Fibroblast of skin of right biceps (primary cell): ENCODE measurements at places on chromosomes 4 and X.

DNA sequence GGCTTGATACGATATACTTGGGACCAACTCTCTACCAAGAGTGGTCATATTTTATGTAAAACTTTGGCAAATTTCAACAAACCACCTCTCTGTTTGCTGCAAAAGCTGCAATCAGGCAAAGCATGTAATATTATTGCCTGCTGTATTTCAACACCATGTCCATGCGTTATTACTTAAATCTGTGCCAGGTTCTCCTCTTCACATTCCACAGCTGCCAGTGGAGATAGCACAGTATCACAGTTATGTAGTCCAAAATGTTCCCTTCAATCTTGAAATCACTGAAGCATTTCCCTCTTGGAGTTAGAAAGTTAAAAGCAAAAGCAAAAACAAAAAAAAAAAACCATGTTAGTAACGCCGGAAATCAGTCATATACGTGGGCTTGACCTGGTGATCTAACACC, 396.7 kb upstream of the MAGEC2 start:
- DNase-seq: no peak

- DNase-seq: no peak
Measured at GRCh38 chr4:185566425-185566824, 31.1 kb upstream of the PDLIM3 start.

- no peak for DNase-seq
Measured at GRCh38 chr4:121030711-121031110, 41.6 kb downstream of the NDNF start.

DNA sequence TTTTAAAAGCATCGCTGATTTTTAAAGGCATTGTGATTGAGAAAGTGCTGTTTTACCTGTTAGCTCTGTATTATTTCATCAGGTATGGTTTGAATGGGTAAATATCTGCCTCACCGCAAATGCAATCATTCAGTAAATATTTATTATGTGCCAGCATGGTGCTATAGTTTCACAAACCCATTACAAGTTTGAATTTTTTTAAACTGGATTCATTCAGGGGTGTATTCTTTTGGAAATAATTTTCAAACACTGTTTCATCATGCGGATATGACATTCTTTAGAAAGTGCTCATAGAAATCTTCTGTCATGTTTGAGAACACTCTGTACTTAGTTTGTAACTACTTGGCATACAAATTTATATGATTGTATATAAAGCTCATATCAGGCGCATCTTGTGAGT, 37.2 kb downstream of the LIMCH1 start:
- no peak for DNase-seq

DNA sequence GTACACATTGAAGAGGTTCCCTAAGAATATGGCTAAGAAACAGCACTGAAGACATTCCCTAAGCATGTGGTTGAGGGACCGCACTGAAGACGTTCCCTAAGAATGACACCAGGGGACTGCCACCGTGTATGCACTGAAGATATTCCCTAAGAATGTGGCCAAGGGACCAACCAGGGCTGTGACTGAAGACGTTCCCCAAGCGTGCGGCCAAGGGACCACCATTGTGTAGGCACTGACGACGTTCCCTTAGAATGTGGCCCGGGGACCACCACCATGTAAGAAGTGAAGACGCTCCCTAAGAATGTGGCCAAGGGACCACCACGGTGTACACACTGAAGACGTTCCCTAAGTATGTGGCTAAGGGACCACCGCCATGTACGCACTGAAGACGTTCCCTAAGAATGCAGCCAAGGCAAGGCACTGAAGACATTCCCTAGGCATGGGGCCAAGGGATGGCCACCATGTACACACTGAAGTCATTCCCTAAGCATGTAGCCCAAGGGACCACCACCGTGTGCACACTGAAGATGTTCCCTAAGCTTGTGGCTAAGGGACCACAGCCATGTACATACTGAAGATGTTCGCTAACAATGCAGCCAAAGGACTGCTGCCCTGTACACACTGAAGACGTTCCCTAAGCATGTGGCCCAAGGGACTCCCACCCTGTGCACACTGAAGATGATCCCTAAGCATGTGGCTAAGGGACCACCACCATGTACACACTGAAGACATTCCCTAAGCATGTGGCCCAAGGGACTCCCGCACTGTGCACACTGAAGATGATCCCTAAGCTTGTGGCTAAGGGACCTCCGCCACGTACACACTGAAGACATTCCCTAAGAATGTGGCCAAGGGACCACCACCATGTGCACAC, 22.0 kb downstream of the DHRSX start:
- DNase-seq: peak; percentile 44

DNA sequence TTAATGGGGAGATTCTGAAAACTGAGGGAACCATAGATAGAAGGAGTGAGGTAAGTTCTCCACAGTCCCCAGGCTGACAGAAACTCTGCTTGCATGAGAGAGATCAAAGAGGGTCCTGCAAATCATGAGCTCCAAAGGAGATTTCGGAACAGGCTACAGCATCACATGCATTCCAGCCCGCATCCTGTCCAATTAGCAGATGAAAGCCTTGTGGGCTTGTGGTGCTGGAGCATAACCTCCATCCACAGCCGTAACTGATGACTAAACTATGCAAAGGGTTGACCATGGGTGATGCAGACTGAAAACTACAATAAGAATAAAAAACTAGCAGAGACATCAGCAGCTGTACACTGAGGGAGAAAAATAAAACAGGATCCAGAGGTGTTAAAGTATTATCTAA, 654.5 kb downstream of the TLL1 start:
- DNase-seq: peak; percentile 57

DNA sequence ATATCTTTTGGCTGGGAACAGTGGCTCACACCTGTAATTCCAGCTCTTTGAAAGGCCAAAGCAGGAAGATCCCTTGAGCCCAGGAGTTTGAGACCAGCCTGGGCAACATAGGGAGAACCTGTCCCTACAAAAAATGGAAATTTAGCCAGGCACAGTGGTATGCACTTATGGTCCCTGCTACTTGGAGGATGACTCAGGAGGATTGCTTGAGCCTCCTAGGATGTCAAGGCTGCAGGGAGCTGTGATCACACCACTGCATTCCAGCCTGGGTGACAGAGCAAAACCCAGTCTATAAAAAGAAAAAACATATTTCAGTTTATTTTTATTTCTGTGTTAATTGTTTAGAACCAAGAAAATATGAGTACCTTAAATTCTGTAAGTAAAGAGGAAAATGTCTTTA, 123.7 kb downstream of the CBR4 start:
- DNase-seq: peak; percentile 88

DNA sequence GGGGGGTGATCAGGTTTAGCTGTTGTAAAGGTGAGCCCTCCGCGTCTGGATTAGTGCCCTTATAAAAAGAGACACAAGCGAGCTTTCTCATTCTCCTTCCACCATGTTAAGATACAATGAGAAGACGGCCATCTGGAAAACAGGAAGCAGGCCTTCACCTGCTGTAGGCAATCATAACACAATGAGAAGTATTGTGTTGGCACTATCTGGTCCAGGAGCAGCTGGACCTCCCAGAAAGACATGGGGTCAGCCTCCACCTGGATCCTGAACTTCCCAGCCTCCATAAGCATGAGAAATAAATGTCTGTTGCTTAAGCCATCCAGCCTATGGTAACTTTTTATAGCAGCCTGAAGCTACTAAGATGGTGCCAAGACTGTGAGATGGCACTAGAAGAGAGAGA, 8.6 kb upstream of the SMIM20 start:
- no peak for DNase-seq

DNA sequence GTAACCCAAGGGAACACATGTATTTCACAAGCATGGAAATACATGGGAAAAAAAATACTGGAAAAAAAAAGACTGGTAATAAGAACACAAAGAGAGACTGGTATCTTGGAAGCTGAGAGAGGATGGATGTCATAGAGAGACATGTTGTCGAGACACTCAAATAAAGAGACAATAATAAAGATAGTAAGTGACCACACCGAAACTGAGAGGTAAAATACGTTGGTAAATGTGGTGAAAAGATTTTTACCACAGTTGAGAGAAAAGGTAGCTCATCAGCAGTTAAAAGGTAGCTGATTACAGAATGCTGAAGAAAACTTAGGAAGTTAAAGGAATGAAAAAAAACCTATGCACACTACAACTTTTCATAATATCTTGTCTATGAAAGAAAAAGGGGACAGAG, 81.1 kb downstream of the ARAP2 start:
- no peak for DNase-seq

- DNase-seq: no peak
Measured at GRCh38 chr4:79574741-79575451, 166.9 kb upstream of the GK2 start.

- DNase-seq: no peak
Measured at GRCh38 chrX:44817029-44817428, 26.8 kb upstream of the DUSP21 start.

DNA sequence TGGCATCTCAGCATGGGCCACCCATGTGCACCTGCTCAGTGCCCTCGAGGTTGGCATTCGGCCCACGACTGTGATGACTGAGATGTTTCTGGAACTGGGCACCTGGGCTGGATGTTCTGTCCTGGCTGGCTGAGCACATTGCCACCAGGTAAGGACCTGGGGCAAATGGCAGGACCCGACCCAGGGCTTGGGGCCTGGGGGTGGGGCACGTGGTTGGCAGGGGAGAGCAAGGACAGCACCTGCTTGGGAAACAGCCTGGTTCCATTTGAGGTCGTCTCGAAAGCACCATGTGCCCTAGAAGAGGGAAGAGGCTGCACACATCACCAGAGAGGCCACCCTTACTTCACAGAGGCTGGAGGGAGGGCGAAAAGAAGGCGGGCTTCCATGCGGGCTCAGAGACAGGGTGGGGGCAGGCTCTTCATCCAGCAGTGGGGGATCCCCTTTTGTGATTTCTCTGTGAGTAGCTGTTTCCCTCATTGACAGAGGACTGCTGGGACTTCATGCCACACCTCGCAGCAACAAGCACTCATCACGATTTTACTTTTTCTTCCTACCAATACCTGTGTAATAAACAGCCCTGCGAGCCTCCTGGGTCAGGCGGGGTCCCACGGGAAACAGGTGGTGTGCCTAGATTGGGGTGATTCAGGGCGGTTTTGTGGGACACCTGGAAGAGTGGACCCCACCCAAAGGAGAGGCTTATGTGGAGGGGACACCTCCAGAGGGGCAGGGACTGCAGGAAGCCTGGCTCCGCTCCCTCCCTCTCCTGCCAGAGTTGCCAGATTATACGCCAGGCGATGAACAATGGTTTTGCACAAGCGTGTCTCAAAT, 12.0 kb downstream of the TMEM187 start:
- no peak for DNase-seq

DNA sequence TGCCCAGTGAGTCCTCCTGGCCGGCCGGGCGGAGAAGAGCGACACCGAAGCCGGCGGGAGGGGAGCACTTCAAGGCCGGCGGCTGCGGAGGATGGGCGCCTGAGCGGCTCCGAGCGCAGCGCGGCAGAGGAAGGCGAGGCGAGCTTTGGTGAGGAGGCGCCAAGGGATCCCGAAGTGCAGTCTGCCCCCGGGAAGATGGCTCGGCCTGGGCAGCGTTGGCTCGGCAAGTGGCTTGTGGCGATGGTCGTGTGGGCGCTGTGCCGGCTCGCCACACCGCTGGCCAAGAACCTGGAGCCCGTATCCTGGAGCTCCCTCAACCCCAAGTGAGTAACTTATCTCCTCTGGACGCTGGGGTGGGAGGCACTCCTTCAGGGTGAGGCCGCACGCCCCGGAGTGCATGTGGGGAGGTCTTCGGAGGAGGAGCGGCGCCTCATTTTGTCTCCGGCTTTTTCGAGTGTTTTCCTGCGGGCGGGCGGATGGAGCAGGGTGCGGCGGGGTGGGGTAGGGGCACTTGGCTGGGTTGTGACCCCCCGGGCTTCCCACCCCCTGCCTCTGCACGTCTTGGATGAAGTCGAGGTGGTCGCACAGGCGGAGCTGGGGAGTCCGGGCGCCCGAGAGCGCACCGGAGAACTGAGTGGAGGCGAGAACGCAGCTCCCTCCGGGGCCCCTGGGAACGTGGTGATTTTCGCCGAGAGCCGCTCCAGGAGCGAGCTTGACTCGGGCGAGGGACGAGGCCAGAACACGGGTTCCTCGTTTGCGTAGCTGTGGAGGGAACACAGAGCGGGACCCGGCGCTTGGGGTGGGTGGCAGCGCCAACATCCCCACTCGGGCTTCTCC, 979 bp downstream of the EFNB1 start:
- DNase-seq: no peak
